ENCODE measurements at places on chromosomes 7 and 10.

GRCh38 chr10:103861505-103861904 lies 6.1 kb upstream of the SH3PXD2A start:
- DNase-seq, result no peak

- DNase-seq, result no peak
Observed at GRCh38 chr10:57638411-57638810, 629.3 kb downstream of the IPMK start.

DNA sequence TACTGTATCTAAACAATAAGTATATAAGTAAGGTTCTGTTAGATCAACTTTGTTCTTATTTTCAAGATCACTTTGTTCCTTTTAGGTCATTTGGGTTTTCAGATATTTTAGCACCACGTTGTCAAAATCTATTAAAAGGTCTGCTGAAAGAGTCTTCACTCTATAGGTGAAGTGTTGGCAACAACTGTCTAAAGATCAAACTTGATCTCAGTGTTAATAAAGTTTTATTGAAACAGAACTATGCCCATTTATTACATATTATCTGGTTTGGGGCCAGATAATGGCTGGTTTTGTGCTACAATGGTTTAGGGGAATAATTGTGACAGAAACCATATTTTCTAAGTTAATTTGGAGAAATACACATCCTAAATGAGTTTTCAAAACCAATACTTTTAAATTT lies 478.9 kb upstream of the GRM3 start:
- no peak for DNase-seq

GRCh38 chr7:24608504-24608903 lies 35.3 kb downstream of the PALS2 start:
- DNase-seq, result no peak

DNA sequence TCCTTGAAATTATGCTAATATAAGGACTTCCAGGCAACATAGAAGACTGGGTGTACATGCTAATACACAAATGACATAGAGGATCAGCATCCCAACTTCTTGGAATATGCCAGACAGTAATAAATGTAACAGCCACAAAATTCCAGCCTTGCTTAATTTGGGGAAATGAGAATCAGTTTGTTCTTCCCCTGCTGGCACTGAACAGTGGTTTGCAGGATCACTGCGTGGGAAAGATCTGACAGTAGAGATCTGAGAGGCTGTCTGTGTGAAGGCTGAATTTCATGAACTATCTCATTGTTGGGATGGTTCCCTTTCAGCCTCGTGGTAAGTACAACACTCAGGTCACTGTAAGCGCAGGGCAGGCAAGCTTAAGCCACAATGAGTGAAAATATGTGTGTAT lies 1078.0 kb downstream of the LRMDA start:
- no peak for DNase-seq

DNA sequence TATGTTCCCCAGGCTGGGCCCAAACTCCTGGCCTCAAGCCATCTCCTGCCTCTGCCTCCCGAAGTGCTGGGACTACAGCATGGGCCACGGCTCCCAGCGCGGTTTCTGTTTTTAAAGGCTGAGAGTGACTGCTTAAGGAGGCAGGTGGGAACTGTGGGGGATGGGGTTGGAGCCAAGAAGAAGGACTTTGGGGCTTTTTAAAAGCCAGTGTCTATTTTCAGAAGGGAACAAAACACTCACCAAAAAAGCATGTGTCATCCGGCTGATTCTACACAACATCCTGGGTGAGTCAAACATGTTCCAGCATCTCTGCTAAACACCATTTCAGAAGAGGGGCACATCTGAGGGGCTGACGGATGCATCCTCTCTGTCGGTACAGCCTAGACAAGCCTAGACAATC lies 824.5 kb downstream of the TYW1 start:
- no peak for DNase-seq

DNA sequence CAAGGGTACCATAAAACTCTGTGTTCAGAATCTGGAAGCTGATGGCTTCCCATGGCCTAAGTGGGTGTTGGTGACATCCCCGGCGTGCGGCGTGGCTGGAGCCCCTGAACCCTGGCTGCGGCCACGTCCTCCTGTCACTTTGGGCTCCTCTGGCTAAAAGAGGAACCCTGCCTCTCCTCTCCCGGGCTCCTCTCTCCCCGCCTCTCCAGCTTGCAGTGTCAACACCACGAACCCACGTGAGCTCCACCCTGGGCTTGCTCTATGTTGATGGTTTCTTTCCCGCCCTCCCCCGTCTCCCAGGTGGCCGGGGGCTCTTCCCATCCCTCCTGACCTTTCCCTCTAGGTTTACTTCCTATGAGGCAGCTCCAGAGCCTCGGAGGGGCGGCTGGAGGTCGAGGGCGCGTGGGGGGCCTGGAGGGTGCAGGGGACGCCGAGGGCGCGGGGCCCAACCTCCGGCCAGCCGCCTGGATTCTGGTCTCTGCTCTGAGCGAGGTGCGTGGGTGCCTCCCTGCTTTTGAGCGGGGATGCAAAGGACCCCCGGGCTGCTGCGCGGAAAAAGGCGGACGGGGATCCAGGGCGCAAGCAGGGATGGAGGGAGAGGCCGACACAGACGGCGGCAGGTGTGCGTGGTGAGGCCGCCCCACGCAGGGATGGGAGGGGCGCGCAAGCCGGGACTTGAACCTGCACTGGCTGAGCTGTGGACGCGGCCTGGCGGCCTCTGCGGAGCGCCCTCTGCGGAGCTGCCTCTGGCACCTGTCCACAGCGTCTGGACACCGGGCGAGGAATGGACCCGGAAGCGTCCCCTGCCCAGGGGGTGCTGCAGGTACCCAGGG lies 115.5 kb upstream of the DIP2C start:
- DNase-seq, result no peak

- DNase-seq, result no peak
Observed at GRCh38 chr10:98106531-98106930, 27.9 kb upstream of the R3HCC1L start.

GRCh38 chr7:111561904-111562732 lies at the start of gene IMMP2L:
Gene IMMP2L, minus strand, starts transcription at chr7:111562492.
- DNase-seq, result peak; percentile 84

GRCh38 chr7:50262916-50263690 lies 41.4 kb upstream of the IKZF1 start:
- DNase-seq, result no peak

DNA sequence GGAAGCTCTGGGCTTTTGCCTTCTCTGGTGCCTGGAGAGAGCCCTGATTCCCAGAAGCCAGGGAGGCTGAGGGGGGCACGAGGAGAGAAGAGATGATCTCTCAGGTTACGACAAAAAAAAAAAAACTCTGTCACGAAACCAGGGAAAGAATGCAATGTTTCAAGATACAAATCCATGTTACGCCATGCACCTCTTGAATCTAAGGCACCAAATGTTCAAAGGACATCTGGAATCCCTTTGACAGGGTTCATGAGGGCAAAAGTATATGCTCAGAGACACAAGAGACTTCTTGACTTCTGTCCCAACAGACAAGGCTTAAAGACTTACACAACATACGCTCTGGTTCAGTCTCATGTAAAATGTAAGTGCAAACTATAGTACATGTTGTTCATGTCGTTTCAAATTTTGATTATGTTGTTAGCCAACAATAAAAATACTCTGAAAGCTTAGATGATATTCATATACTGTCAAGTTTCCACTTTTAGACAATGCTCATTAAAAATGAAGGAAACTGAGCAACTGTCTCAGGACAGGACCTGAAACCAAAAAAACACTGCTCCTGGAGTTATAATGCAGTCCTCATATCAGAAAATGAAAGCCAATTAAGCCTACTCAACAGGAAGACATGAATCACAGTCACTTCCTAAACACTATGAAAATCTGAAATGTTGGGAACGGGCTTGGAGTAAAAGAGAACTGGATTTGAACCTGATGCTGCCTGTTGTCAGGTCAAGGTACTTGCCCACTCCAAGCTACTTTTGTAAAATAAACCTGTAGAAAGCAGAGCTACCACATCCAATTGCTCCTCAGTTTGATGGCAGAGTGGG lies 72.3 kb downstream of the CHCHD3 start:
- DNase-seq, result no peak

GRCh38 chr7:122454776-122455507 lies 150.4 kb upstream of the FEZF1 start:
- DNase-seq, result no peak

DNA sequence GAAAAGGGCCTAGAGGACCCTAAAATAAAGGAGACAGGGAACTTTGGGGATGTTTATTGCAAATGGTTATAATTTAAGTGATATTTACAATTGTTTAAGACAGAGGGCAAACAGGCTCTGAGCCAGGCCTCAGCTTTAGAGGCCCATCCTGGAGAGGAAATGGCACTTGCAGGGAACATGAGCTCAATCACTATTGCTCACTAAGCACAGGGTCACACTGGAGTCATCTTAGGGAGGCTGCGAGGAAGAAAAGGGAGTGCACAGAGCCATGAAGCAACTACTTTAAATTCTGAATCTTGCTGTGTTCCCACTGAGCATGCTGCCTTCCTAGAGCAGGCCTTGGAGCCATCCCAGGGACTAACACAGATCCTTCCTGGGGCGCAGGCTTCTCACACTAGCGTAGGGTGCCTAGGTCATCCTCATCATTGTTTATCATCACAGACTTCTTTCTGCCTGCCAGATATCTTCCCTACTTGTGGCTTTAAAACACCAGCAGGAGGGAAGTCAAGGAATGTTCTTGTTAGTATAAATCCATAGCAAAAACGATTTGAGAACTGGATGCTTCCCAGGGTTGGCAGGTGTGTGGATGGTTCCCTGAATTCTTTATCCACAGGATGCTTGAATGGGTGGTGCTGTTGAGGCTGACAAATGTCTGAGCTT lies 12.7 kb upstream of the DNAJB12 start:
- no peak for DNase-seq

- DNase-seq, result no peak
Observed at GRCh38 chr10:76743169-76743568, 894.4 kb downstream of the KCNMA1 start.
